ENCODE measurements at places on chromosomes 5 and 9. TPM values are rescaled to one million over a fixed set of nuclear protein-coding genes. Genes with fewer than 3 reads are reported as not detected.

- peak overlapping the region; percentile 61 for H3K4me3 ChIP-seq
- no peaks in the 10 kb centered on the region for H3K36me3 ChIP-seq
- no peaks in the 10 kb centered on the region for H3K27me3 ChIP-seq
- peaks cover 9% of the 10 kb centered on the region for H3K4me1 ChIP-seq
Measured at GRCh38 chr9:35646153-35646532, 4.6 kb downstream of the SIT1 start.

DNA sequence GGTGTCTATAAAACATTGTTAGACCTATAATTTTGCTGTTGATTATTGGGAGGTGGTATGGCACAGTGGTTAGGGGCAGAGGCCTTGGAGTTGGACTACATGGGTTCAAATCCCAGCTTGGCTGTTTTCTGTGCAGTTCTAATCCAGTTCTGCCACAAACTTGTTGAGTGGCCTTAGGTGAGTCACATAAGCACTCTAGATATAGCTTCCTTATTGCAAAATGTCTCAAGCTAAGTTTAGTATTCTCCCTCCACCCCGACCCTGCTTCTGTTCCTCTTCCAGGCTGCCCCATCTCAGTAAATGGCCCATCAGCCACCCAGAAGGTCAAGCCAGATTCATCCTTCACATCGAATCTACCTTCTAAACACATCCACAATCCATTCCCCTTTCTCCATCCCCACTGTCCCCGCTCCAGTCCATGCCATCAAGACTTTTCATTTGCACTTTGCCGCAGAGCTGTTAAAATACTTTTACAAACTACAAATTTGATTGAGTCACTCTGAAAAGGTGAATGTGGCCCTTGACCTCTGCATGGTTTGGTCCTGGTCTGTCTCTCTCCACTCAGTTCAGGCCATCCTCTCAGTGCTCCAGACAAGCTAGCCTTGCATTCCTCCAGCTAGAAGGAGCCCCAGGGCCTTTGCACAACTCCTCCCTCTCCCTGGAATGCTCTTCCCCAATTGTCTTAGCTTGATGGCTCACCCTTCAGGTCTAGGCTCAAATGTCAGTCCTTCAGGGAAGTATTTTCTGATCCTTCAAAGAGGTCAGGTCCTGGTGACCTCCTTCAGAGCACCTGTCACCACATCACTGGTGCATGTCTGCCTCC is 10.0 kb upstream of the HDHD3 start:
- no peaks in the 10 kb centered on the region for H3K27me3 ChIP-seq
- H3K27ac ChIP-seq: no peak overlapping the region
- no peak for DNase-seq
- H3K36me3 ChIP-seq: no peaks in the 10 kb centered on the region
- no peak overlapping the region for H3K4me3 ChIP-seq

DNA sequence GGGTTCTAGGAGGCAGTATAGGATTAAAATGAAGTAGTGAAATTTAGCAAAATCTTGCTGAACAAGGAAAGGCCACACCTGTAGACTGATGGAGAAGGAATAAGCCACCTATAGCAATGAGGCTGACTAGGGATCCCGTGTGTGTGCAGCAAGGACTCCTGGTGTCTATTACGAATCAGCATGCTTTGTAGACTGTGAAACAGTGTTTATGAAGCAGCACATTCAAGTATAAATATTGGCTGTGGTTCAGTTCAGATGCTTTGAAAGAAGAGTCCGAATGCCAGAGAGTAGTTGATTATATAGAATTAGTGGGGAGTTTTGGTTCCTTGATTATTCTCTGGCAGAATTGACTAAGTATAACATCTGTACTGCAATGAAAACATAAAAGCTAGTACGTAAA is 41.8 kb downstream of the CAST start:
- H3K27me3 ChIP-seq: no peaks in the 10 kb centered on the region
- H3K4me1 ChIP-seq: peaks cover 20% of the 10 kb centered on the region
- H3K27ac ChIP-seq: peak overlapping the region; percentile 71
- DNase-seq: no peak
- peak overlapping the region; percentile 51 for H3K4me3 ChIP-seq

PCDHB5 gene
- 0.08 TPM for total RNA-seq

- no peaks in the 10 kb centered on the region for H3K36me3 ChIP-seq
- H3K27me3 ChIP-seq: no peaks in the 10 kb centered on the region
- H3K4me1 ChIP-seq: no peaks in the 10 kb centered on the region
- no peak for DNase-seq
- H3K4me3 ChIP-seq: no peak overlapping the region
Measured at GRCh38 chr5:76607353-76607871, 15.8 kb downstream of the F2RL2 start.

LSM11 gene
- total RNA-seq: 1.6 TPM

GRCh38 chr5:113572716-113573115 is 59.2 kb downstream of the YTHDC2 start:
- H3K36me3 ChIP-seq: no peaks in the 10 kb centered on the region
- no peak overlapping the region for H3K4me3 ChIP-seq
- H3K27ac ChIP-seq: no peak overlapping the region

SLC25A25 gene
- 10.7 TPM for total RNA-seq

CER1 gene
- total RNA-seq: not detected

GRCh38 chr5:88436290-88436689 is 167.6 kb upstream of the TMEM161B start:
- no peaks in the 10 kb centered on the region for H3K4me1 ChIP-seq
- DNase-seq: no peak
- no peaks in the 10 kb centered on the region for H3K36me3 ChIP-seq
- H3K27ac ChIP-seq: no peak overlapping the region
- no peak overlapping the region for H3K4me3 ChIP-seq

DNA sequence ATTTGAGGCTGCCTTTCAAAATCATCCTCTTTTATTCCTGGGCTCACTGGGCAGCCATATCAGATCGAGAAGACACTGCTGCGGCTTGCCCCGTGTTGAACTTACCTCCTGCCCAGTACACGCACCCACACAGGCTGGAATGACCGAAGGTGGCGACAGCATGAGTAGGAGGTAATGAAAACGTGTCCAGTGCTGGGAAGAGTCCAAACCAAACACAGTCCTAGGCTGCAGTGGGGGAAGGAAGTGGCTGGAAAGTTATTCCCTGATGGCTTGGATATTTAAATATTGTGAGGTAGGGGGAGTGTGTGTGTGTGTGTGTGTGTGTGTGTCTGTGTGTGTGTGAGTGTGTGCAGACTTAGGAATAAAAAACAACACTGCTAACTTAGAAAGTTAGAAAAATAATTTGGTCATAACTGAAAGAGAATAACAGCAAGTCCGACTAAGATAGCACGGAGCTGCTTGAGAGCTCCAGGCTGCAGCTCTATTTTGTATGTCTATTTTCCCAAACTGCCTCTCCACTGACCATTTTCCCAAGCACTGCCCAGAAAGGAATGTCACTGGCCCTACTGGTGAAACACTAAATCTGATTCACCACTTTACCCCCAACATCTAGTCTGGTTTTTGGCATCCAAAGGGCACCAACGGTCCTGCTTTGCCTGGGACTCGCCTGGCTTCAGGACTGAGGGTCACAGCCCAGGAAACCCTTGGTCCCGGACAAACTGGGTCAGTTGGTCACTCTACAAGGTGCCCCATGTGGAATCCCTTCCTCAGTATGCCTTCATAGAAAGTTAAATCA is 41.2 kb downstream of the ANKH start:
- H3K4me3 ChIP-seq: no peak overlapping the region
- no peak overlapping the region for H3K27ac ChIP-seq
- H3K4me1 ChIP-seq: no peaks in the 10 kb centered on the region
- H3K36me3 ChIP-seq: no peaks in the 10 kb centered on the region
- DNase-seq: no peak
- H3K27me3 ChIP-seq: no peaks in the 10 kb centered on the region

TMEM174 gene
- not detected for total RNA-seq

DRD1 gene
- total RNA-seq: 1.0 TPM

GRCh38 chr9:130241198-130241535 is 24.4 kb upstream of the HMCN2 start:
- no peaks in the 10 kb centered on the region for H3K27me3 ChIP-seq
- H3K36me3 ChIP-seq: no peaks in the 10 kb centered on the region
- no peaks in the 10 kb centered on the region for H3K4me1 ChIP-seq
- H3K4me3 ChIP-seq: no peak overlapping the region
- H3K27ac ChIP-seq: no peak overlapping the region

NSG2 gene
- not detected for total RNA-seq

SLC25A2 gene
- total RNA-seq: 0.28 TPM

DNA sequence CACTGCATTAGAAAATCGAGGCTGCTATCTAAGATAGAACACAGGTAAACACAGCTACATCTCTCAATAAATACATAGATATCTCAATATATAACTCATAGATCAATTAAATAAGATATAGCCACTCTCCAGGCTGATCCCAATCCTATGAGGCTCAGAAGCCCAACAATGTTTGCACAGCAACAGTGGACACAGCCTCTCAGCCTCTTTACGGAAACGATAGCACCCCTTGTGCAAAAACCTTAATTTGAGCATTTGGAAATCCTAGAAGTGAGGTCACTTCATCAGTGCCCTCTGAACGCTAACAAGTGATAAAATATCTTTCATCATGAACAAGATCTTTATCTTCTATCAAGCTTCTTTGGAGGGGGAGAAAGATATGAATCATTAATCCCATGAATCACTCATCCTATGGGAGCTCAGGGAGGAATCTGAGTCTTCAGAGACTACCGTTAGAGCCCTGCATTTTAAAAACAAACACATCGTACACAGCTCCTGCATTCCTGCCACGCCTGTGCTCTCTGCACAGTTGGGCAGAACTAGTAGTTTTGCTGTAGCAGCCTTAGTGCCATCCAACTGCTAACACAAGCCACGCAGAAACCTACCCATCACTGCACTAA is 71.4 kb downstream of the MED27 start:
- H3K4me1 ChIP-seq: peaks cover 31% of the 10 kb centered on the region
- DNase-seq: no peak
- H3K27ac ChIP-seq: peak overlapping the region; percentile 82
- H3K4me3 ChIP-seq: no peak overlapping the region
- H3K36me3 ChIP-seq: peaks cover 2% of the 10 kb centered on the region

GRCh38 chr5:61735995-61736394 is 403.9 kb downstream of the ZSWIM6 start:
- H3K27ac ChIP-seq: no peak overlapping the region
- no peak overlapping the region for H3K4me3 ChIP-seq
- DNase-seq: no peak
- no peaks in the 10 kb centered on the region for H3K4me1 ChIP-seq

OR5C1 gene
- not detected for total RNA-seq

- peaks cover 6% of the 10 kb centered on the region for H3K27me3 ChIP-seq
- DNase-seq: no peak
- no peak overlapping the region for H3K4me3 ChIP-seq
Measured at GRCh38 chr5:61918611-61919010, 387.4 kb upstream of the KIF2A start.
